ENCODE measurements at places on chromosomes 12 and 14.
A peak's percentile ranks its signal among the peaks of the same experiment; 100 is the strongest.

- no peak for DNase-seq
These were observed 369.8 kb downstream of the EMP1 start for GRCh38 chr12:13566292-13566691.

GRCh38 chr12:20525064-20525610 lies 156.8 kb downstream of the PDE3A start:
- no peak for DNase-seq

- no peak for DNase-seq
These were observed 574.8 kb downstream of the FLRT2 start for GRCh38 chr14:86104691-86105265.

GRCh38 chr12:116684891-116685290 lies 53.0 kb downstream of the SPRING1 start:
- DNase-seq: no peak

DNA sequence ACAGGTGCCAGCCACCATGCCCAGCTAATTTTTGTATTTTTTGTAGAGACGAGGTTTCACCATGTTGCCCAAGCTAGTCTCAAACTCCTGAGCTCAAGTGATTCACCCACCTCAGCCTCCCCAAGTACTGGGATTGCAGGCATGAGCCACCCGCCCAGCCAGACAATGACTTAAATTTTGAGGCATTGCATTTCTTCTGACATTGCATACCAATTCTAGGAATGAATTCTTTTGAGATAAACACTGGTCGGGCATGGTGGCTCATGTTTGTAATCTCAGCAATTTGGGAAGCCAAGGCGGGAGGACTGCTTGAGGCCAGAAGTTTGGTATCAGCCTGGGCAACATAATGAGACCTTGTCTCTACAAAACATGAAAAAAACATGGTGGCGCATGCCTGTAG lies 2.5 kb upstream of the CELA1 start:
- no peak for DNase-seq

GRCh38 chr12:112986291-112986800 lies 8.0 kb downstream of the OAS2 start:
- DNase-seq: no peak

DNA sequence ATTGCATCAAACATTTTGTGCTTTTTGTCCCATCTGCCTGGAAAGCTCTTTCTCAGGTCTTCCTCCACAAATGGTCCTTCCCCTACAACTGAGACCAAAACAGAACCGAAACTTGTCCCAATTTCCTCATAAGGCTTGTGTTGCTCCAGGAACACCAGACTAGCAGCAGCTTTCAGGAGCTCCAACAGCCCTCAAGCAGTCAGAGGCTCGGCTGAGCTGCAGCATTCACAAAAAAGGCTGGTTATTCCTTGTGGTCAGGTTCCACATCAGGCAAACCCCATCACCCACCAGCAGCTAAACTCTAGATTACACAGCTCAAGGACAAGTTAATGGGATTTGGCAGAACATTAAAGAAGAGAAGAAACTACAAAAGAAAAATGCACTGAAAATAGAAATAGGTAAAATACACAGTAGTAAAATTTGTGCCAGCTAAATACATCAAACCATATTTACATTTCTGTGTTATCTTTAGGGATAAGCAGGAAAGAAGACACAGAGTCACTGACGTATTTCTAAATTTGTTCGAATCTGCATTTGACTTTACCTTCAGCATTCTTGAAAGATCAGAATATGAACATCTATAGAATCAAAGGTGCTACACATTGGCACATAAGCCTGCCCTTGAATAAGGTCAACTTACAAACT lies 141.2 kb downstream of the STXBP6 start:
- DNase-seq: no peak

DNA sequence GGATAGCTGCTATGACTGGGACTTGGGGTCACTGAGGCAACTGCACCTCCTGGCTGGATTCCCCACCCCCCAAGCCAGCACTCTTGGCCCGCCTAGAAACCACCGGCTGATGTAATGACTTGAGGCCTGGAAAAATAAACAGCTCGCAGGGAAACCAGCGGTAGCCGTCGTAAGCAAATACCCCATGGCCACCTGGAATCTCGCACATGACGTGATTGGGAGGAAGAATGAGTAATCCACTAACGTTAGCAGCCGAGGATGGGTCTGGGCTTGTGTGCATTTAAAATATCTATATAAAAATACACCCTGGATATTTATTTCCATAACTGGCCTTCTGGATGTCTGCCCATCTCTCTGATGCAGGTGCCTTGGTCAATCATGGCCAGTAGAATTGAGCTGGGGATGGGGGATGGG lies 120.1 kb downstream of the SMOC1 start:
- DNase-seq: no peak

- no peak for DNase-seq
These were observed 6.8 kb upstream of the LRRC9 start for GRCh38 chr14:59913187-59913586.

- DNase-seq: no peak
These were observed 16.7 kb upstream of the ZDHHC22 start for GRCh38 chr14:77158175-77158881.

DNA sequence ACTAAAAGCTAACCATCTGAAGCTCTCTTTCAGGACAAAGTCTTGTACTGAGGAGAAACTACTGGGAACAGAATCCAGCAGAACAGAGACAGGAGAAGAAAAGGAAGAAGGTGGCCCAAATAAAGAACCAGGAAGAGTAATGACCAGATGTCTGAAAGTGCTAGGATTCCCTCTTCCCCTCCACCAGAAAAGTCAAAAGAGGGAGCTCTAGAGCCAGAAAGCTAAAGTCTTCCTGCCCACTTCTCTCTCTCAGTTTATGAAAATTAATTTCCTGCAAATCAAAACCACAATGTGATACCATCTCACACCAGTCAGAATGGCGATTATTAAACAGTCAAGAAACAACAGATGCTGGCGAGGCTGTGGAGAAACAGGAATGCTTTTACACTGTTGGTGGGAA lies 47.2 kb downstream of the SPPL3 start:
- peak; percentile 12 for DNase-seq

GRCh38 chr12:113650476-113650875 lies 178.8 kb upstream of the LHX5 start:
- no peak for DNase-seq

GRCh38 chr14:92649934-92650545 lies 98.4 kb downstream of the LGMN start:
- no peak for DNase-seq

- no peak for DNase-seq
These were observed 204.5 kb upstream of the PRKD1 start for GRCh38 chr14:30132196-30132595.

DNA sequence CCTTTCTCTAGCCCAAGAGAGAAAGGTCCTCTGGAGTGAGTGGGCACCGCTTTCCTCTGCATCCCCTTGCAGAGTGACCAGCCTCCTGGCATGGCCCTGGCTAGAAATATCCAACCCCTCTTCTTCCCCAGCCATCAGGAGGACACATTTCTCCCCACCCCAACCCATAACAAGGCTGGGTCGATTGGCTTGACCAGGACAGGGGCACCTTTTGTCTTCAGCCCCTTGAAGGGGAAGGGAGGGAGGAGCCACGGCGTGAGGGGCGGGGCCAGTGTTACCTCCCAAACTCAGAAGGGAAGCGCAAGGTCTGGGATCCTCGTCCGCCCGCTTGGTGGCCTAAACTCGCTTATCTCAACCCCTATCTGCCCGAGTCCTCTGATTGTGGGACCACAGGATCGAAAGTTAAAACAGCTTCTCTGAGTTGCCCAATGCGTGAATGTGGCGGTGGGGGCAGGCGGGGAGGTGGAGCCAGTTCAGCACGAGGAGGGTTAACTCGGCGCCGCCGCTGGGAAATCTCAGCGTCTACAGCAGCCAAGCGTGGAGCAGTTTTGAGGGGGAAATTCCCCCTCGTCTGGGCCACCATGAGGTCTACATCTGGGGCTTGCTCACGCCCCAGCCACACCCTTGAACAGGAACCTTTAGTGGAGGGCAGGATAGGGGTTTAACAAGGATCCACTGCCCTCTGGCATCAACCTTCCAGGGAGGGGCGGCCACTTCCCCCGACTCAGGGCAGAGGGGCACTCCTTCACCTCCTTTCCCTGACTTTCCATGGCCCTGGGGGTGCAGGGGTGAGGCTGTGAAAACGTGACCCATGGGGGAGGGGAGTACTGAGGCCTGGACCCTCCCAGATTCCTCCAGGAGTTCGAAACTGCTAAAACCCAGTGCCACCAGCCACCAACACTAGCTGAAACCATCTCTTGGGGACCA lies 795 bp downstream of the STAT6 start:
- DNase-seq: no peak

DNA sequence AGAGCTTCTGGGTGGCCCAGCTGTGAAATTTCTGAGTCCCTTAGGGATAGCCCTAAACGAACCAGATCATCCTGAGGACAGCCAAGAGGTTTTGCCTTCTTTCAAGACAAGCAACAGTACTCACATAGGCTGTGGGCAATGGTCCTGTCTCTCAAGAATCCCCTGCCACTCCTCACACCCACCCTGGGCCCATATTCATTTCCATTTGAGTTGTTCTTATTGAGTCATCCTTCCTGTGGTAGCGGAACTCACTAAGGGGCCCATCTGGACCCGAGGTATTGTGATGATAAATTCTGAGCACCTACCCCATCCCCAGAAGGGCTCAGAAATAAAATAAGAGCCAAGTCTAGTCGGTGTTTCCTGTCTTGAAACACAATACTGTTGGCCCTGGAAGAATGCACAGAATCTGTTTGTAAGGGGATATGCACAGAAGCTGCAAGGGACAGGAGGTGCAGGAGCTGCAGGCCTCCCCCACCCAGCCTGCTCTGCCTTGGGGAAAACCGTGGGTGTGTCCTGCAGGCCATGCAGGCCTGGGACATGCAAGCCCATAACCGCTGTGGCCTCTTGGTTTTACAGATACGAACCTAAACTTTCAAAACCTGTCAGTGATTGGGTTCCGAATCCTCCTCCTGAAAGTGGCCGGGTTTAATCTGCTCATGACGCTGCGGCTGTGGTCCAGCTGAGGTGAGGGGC lies 38.9 kb downstream of the DAD1 start:
- DNase-seq: no peak

- DNase-seq: no peak
These were observed 942 bp downstream of the ATF7IP start for GRCh38 chr12:14366209-14367039.

GRCh38 chr12:30450872-30451271 lies 244.8 kb downstream of the IPO8 start:
- no peak for DNase-seq

GRCh38 chr14:97796511-97796910 lies 999.3 kb downstream of the VRK1 start:
- DNase-seq: no peak

GRCh38 chr14:89007906-89008305 lies 183.5 kb downstream of the TTC8 start:
- no peak for DNase-seq

DNA sequence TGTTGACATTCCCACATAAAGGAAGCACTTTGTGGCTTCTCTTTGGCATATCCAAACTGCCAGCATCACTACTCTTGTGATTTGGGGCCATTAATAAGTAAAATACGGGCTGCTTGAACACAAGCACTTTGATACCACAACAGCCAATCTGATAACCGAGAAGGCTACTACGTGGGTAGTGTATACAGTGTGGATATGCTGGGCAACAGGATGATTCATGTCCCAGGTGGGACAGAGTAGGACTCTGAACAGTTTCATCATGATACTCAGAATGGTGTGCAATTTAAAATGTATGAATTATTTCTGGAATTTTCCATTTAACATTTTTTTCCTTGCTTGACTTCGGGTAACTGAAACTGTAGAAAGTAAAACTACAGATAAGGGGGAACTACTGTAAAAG lies 225.0 kb upstream of the DDHD1 start:
- no peak for DNase-seq

- no peak for DNase-seq
These were observed 647 bp upstream of the ESPL1 start for GRCh38 chr12:53267306-53267998.

DNA sequence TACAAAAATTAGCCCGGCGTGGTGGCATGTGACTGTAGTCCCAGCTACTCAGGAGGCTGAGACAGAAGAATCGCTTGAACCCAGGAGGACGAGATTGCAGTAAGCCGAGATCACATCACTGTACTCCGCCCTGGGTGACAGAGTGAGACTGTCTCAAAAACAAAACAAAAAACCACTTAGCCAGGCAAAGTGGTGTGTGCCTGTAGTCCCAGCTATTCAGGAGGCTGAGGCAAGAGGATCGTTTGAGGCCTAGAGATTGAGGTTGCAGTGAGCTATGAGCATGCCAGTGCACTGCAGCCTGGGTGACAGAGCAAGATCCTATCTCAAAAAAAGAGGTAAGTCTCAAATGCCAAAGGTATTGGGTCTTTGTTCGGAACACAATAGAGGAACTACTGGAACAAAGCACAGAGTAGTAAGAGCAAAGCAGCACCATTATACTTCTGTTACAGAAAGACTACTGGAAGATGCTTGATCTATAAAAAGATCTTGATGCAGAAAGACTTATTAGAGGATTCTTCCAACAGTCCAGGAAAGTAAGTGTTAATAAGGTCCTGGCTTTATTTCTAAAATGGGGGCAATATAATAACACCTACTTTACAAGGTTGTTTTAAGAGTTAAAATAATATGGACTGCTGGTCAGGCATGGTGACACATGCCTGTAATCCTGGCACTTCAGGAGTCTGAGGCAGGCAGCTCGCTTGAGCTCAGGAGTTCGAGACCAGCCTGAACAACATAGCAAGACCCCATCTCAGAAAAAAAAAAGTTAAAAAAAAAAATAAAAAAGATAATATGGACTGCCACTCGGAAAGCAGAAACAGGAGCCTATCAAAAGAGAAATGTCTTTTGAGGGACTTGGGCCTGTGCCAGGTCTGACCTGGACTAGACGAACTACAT lies 29.9 kb downstream of the BTBD7 start:
- DNase-seq: no peak

- DNase-seq: no peak
These were observed at the start of gene TC2N for GRCh38 chr14:91867316-91867988. TC2N (minus strand) TSS chr14:91867536; CDS start chr14:91813769, 53,767 bp downstream.

DNA sequence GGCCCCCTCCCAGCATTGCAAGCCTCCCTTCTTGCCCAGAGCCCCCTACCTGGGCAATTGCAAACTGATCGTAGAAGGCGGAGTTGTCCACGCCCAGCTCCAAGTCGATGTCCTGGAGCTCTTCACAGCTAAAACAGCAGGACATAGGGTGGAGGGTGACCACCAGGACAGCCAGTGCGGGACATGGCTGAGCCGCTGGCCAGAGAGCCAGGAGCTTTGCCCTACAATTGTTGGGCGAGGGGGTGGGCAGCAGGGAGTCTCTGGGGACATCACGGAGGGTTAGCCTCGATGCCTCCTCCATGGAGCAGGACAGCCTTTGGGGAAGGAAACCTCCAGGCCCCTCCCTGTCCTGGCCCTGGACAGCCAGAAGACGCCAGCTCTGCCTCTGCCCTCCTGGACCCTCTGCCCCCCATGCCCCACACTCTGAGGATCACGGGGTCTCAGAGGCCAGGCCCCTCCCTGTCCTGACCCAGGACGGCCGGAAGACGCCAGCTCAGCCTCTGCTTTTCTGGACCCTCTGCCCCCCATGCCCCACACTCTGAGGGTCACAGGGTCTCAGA lies 9.4 kb downstream of the TMEM179 start:
- no peak for DNase-seq

- DNase-seq: no peak
These were observed 59.8 kb downstream of the PLEKHG3 start for GRCh38 chr14:64763801-64764621.

GRCh38 chr12:118821386-118821925 lies 159.9 kb upstream of the SRRM4 start:
- DNase-seq: no peak

Data from HCT116 (cell line).